Activated T-helper 1 cell treated with anti-CD3 and anti-CD28 coated beads, Interleukin-12 subunit alpha, Interleukin-12 subunit beta, Interleukin-2, Interleukin-4 antibody, amounts not matched to agents 30 ng/mL and 10 ng/mL and 1 ng/mL, durations not matched to agents 14 hours and 24 hours and 36 hours (primary cell): ENCODE measurements at places on chromosomes 2 and 18. TPM values are rescaled to one million over a fixed set of nuclear protein-coding genes. Genes with fewer than 3 reads are reported as not detected.

DNA sequence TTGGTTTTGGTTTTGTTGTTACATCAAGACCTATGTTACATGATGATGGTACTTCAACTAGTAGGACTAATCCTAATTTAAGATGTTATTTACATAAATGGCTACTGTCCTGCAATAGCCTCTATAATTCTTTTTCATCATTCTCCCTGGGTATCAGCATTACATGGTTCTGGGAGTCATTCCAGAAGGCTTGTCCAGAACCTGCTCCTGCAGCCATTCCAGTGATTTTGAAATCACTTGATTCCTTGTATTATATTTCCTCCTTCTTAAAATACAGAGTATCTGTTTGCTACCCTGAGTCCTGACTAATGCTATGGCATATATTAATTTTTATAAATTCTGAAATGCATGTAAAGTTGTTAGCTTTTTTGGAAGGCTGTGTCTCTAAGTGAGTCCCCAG lies 400.5 kb upstream of the MEIS1 start:
- H3K4me3 ChIP-seq: no peak overlapping the region
- no peak for DNase-seq
- no peak overlapping the region for H3K27ac ChIP-seq
- H3K4me1 ChIP-seq: no peaks in the 10 kb centered on the region
- no peaks in the 10 kb centered on the region for H3K27me3 ChIP-seq
- H3K36me3 ChIP-seq: no peaks in the 10 kb centered on the region

DNA sequence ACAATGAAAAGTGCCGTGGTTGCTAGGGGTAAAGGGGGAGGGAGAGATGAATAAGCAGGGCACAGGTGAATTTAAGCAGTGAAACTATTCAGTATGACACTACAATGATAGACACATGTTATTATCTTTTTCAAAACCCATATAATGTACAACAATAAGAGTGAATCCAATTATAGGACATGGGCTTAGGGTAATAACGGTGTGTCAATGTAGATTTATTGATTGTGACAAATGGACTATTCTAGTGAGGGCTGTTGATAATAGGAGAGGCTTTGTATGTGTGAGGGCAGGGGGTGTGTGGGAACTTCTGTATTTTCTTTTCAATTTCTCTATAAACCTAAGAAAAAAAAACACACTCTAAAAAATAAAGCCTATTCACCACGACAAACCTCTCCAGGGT lies 223.8 kb downstream of the RIT2 start:
- DNase-seq: no peak
- H3K36me3 ChIP-seq: no peaks in the 10 kb centered on the region
- no peak overlapping the region for H3K4me3 ChIP-seq
- H3K4me1 ChIP-seq: no peaks in the 10 kb centered on the region

DNA sequence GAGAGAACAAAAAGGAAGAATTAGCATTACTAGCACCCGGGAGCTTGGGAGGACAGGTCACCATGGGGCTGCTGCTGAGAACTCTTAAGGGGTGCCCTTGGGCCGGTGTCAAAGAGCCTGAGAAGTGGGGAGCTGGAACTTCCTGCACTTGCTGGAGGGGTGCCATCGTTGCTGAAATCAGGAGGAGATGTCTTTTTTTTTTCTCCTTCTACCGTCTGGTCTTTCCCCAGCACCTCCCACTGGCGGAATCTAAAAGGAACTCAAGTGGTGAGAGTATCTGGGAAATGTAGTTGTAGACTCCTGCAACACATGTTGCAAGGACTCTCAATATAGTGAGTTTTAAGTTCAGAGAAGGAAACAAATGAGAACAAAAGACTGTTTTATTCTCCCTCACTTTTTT lies 6.1 kb upstream of the AMMECR1L start:
- peaks cover 13% of the 10 kb centered on the region for H3K4me1 ChIP-seq
- no peak overlapping the region for H3K27ac ChIP-seq
- peaks cover 3% of the 10 kb centered on the region for H3K27me3 ChIP-seq
- H3K4me3 ChIP-seq: no peak overlapping the region
- no peaks in the 10 kb centered on the region for H3K36me3 ChIP-seq

DNA sequence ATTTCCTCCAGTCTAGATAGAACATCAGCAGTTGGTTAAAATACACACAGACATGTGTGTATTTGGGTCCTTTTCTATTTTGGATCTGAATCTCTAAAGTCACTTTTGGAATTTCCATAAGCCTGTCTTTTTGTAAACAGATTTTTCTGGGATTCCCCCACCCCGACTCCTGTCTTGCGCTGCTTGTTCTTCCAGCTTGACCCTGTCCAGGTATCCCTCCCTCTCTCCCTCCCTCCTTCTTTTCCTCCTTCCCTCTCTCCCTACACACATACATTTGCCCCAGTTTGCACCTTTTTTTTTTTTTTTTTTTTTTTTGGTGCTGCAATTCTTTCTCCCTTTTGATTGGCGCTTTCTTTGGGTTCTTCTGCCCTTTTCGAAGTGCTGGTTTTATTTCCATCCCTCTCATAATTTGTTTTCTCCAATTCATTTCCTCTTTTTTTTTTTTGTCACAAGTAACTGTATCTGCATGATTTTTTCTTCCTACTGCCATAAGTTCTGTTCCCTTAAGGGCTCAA lies 114.8 kb upstream of the SERTAD2 start:
- peak overlapping the region; percentile 91 for H3K4me3 ChIP-seq
- DNase-seq: no peak

PROM2 gene
- total RNA-seq: 0.29 and 0.37 TPM in 2 replicates

DNA sequence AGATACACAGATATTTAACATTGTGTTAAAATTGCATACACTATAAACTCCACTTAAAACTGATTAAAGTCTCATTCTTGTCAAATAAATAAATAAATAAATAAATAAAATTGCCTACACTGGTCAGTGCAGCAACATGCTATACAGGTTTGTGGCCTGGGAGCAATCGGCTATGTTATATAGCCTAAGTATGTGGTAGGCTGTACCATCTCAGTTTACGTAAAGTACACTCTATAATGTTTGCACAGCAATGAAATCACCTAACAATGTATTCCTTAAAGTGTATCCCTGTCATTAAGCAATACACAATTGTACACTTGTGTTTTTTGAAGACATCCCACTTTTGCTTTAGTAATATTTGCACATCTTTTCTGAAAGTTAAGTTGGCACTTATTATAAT lies 337.7 kb upstream of the SETBP1 start:
- no peaks in the 10 kb centered on the region for H3K36me3 ChIP-seq
- H3K27me3 ChIP-seq: no peaks in the 10 kb centered on the region
- H3K4me3 ChIP-seq: no peak overlapping the region
- no peak overlapping the region for H3K27ac ChIP-seq

DNA sequence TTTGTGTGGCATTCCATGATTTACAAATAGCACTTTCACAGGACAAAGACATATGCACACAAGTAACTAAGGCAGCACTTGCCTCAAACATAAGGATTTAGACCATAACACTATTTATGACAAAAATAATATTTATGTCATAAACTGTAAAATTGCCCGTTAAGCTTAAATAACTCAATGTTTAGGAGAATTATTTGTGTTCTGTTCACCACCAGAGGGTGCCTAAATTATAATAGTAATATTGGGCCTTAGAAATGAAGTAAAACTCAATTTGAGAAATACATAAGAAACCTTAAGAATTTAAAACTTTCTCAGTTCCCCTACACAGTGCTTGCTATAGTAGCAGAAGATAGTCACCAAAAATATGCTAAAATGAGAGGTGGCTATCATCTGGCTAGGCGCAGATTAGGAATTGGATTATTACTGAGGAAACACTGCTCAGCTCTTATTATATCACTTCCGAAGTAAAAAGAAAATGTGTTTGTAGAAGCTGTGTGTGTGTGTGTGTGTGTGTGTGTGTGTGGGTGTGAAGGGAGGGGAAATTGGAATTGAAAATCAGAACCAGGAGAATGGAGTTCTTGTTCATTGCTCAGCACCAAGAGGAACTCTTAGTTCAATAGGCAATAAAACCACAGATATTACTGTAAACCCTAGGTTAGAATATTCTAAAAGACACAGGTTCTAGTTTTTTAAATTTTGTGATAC lies 4.9 kb upstream of the CHN1 start:
- peaks cover 47% of the 10 kb centered on the region for H3K27me3 ChIP-seq
- no peak overlapping the region for H3K4me3 ChIP-seq
- H3K4me1 ChIP-seq: no peaks in the 10 kb centered on the region
- DNase-seq: no peak
- H3K36me3 ChIP-seq: no peaks in the 10 kb centered on the region
- no peak overlapping the region for H3K27ac ChIP-seq

DNA sequence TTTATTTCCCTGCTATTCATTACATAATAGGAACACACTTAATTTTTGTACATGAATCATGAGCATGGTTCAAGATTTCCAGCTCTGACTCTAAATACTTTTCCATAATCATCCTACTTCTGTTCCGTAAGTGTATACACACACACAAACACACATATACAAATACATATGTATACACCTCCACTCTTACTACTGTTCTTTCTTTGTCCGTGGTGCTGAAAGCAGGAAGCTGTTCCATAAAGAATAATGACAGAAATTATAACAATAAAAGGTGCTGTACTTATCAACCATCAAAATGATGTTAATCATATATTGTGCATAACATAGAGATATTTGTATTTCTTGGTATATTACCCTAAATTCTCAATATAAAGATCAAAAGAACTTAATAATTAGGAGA lies 776.9 kb downstream of the DPP10 start:
- H3K36me3 ChIP-seq: no peaks in the 10 kb centered on the region
- DNase-seq: no peak
- H3K27me3 ChIP-seq: no peaks in the 10 kb centered on the region
- no peak overlapping the region for H3K27ac ChIP-seq
- H3K4me3 ChIP-seq: no peak overlapping the region

GRCh38 chr2:168814046-168814445 lies 11.6 kb downstream of the NOSTRIN start:
- DNase-seq: no peak
- peaks cover 2% of the 10 kb centered on the region for H3K27me3 ChIP-seq
- no peaks in the 10 kb centered on the region for H3K36me3 ChIP-seq
